ENCODE measurements at places on chromosomes 13 and 19.

DNA sequence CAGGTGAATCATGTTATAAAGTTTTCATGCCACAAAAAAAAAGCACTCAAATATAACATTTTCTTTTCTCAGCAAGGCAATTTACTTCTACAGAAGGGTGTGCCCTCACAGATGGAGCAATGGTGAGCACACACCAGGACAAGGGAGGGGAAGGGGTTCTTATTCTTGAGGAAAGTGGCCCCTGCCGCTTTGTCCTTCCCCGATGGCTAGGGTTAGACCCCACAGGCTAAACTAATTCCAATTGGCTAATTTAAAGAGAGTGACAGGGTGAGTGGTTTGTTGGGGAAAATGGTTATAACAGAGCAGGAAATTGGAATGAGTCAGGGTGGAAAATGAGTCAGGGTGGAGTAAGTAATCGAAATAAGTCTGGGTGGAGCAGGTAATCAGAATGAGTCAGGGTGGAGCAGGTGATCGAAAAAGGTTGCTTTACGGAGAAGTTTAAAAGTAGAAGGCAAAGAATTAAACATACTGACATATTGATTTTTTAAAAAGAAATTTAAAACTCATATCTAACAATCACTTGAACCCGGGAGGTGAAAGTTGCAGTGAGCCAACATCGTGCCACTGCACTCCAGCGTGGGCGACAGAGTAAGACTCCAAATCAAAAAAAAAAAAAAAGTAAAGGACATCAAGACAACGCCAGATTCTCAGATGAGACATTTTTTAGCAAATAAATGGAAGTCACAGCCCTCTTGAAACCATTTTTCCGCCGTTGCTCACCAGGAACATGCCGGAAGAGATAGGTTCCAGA, 813 bp downstream of the ZNF562 start:
- DNase-seq = peak; percentile 26

DNA sequence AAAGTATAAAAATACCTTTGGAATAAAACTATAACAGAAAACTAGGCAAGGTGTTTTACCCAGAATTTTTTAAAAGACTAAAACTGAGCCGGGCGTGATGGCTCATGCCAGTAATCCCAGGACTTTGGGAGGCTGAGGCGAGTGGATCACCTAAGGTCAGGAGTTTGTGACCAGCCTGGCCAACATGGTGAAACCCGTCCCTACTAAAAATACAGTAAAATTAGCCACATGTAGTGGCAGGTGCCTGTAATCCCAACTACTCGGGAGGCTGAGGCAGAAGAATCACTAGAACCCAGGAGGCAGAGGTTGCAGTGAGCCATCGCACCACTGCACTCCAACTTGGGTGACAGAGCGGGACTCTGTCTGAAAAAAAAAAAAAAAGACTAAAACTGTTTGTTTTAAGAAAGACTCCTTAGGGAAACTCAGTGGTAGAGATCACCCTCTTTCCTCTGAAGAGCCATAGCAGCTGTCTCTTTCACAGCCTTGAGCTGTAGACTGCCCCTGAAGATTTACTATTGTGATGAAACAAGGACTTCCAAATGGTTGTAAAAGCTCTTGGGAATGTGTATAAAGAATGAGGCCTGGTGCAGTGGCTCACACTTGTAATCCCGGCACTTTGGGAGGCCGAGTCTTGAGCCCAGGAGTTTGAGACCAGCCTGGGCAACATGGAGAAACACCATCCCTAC, 14.7 kb upstream of the KCTD4 start:
- no peak for DNase-seq

GRCh38 chr19:11496391-11497163, 9.1 kb downstream of the ZNF653 start:
- peak; percentile 67 for DNase-seq

DNA sequence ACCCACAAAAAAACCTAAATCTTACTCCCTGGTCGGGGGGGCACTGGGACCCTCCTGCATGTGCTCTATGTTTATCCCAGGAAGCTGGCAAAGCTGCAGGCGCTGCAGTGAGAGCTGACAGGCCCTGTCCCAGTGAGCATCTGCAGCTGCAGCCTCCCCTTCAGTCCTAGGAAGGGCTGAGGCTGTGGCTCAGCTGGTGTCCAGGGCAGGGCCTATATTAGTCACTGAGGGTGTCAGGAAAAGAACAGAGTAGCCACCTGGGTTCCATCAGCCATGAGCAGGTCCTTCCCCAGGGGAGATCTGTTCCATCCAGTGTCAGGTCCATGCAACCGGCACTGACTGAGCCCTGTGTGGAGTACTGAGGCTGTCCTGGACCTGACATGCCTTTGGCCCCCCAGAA, 120.5 kb downstream of the TNFRSF19 start:
- DNase-seq = no peak

DNA sequence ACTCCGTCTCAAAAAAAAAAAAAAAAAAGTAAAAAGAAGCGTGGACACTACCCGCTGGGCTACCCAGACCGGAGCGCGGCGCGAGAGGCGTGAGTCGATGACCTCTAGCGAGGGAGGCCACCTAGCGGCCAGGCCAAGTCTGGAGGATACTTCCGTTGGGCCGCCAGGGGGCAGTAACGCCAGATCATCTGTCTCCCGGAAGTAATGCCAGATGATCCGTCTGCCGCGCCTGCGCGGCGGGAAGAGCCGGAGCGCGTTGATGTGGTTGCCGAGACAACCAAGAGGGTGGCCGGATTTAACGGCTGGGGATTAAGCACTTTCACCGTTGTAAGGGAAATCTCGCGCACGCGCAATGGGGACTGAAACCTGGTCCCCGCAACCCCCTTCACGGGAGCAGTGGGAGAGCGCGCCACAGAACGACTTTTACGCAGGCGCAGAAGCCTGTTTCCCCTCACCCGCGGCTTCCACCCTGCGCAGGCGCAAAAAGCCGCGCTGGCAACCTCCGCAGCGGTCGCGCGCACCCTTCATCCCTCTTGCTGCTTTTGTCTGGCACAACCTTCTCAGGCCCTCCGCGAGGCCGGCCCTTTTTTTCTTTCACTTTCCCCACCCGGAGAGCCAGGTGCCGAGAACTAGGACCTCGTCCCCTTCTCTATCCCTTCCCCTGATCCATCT, 1.0 kb upstream of the U2AF2 start:
- peak; percentile 100 for DNase-seq

DNA sequence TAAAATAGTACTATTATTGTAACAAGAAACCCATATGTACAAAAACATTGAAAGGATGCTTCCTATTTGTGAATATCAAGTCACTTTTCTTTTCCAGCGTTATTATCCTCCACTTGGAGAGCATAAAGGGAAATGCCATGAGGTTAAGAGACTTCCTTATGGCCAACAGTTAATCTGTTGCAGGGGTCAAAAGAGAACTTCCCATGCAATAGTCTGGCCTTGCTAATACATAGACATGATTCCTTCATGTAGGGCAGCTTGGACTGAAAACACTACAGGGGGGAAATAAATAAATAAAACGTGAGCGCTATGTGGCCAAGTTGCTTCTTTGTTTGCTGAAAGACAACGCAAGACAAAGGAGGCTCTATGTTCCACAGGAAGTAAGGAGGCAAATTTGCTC, 269.1 kb upstream of the EDNRB start:
- no peak for DNase-seq

- no peak for DNase-seq
Measured at GRCh38 chr13:111175935-111176334, 60.8 kb downstream of the ARHGEF7 start.

- DNase-seq = peak; percentile 47
Measured at GRCh38 chr19:35039881-35040825, 1.4 kb upstream of the HPN start.

- no peak for DNase-seq
Measured at GRCh38 chr19:1038978-1039645, 795 bp upstream of the ABCA7 start.

- DNase-seq = no peak
Measured at GRCh38 chr19:29366757-29367156, 153.8 kb upstream of the UQCRFS1 start.

DNA sequence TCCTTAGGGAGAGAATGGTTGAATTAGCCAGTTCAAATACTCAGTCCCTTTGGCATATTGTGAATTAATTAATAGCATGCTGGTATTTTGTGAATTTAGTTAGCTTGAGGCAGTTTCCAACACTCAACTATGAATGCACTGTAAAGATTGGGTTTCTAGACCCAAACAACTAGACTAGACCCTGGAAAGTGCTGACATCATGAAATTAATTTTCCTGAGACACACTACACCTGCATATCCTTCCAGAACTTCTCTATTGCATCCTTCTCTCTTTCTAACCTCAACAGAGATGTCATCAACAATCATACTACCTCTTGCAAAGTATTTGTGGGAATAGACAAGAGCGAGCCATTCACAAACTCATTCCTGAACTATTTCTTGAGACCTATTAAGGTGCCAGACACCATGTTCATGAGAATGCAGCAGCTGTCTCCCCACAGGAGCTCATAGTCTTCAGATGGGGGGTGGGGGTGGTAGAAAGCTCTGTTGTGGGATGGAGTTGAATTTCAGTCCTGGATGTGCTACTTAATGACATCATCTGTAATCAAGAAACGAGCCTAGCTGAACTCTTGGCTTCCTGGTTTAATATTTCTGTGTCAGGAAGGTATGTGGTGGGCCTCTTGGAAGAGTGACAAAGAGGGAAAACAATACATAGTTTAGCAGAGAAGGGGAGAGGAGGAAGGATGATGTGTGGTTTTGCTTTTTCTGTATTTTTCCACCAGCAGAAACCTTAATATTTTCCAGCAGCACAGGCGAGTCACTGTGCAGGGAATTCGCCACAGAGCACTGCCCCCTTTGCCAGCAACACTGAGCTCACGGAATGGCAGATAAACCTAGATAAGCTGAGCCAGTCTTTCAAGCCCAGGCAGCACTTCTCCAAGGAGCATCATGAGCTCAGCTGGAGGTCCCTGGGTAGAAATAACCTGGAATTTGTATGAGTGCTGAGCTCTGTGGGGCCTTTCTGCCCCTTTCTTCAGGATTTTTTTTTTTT, 53.1 kb upstream of the CYSLTR2 start:
- DNase-seq = no peak

- DNase-seq = no peak
Measured at GRCh38 chr19:8500158-8500557, 2.3 kb downstream of the PRAM1 start.

GRCh38 chr19:34468409-34468808, 13.1 kb upstream of the WTIP start:
- DNase-seq = no peak

GRCh38 chr19:49954092-49954829, 6.7 kb downstream of the SIGLEC11 start:
- DNase-seq = no peak

DNA sequence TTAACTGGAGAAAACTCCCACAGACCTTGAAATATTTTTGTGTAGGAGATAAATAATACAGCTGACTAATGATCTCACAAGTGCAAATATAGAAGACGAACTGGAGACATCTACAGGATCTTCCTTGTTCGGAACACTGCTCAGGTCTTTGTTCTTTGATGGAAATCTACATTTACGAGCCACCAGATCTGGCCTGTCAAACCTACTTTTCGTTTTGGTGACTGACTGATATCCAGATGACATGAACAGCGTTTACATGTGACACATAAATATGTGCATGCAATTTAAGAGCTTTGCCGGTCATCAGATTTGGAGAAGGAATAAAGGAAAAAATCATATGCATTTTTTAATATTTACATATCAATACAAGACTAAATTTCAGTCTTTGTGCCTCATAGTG, 24.5 kb upstream of the TPP2 start:
- DNase-seq = no peak

- no peak for DNase-seq
Measured at GRCh38 chr13:83274679-83275078, 607.6 kb downstream of the SLITRK1 start.

DNA sequence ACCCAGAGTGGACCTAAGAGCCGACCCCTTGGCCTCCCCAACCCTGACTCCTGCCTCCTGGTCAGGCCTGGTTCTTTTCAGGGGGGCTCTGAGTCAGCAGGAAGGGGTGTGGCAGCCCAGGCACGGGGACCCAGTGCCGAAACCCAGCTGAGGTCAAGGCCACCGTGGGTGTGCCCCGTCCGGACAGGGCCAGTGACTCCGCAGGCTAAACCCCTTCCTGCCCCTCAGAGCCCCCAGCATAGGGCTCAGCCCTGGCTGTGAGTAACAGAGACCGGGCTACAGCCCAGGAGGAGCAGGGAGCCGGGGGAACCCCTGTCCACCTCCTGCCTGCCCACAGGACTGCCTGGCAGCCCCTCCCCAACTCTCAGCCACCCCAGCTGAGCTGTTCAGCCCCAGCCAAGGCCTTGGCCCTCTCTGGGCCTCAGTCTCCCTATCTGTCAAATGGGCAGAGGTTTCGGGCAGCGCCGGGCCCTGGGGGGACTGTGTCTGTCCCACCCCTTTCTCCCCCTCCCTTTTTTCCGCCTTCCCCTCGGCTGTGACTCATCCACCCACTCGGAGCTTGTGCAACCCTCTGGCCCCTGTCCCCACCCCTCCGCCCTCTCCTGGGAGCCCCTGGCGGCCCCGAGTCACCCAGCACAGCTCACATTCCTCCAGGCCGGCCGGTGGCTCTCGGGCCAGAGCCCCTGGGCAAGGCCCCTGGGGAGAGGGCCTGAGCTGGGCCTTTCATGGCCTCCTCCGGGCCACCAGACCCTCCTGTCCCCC, 8.6 kb downstream of the ZBTB7A start:
- DNase-seq = no peak

GRCh38 chr19:43872547-43873336, 45.6 kb downstream of the ZNF283 start:
- DNase-seq = no peak

- no peak for DNase-seq
Measured at GRCh38 chr19:39996218-39996810, 546 bp upstream of the ZNF546 start.

DNA sequence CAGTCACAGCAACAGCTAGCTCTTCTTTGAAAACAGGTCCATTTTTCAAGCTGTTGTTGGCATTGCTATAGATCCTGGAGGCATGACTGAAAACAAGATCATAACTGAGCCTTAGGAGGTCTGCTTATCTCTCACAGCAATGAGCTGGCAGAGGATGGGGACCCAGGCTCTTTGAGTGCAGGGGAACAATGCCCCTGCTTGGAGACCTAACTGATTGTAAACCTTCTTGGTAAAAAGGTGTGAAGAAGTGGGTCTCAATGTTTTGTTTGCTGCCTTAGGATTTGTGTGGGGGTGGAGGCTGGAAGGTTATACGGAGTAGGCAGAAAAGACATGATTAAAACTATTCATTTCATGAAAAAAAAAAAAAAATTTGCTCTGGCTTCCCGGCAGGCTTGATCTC, 94.6 kb downstream of the EFNB2 start:
- no peak for DNase-seq

- no peak for DNase-seq
Measured at GRCh38 chr13:113539176-113539575, 45.4 kb upstream of the TFDP1 start.

- DNase-seq = peak; percentile 96
Measured at GRCh38 chr19:20039203-20039723, at the start of gene ZNF682. Gene ZNF682 (minus strand): TSS chr19:20039505. CDS start chr19:20039345, 160 bp downstream.

- DNase-seq = no peak
Measured at GRCh38 chr19:42143341-42144234, 11.3 kb upstream of the POU2F2 start.

GRCh38 chr19:38210458-38210987, 13.5 kb downstream of the DPF1 start:
- DNase-seq = peak; percentile 45

- DNase-seq = no peak
Measured at GRCh38 chr13:32007494-32007893, 24.1 kb upstream of the FRY start.

- no peak for DNase-seq
Measured at GRCh38 chr13:89454681-89455080, 1783.5 kb downstream of the SLITRK5 start.
